ENCODE measurements at places on chromosomes 2 and 18.

- ATAC-seq = no peak
These were observed 121.3 kb upstream of the FOSL2 start for GRCh38 chr2:28271231-28271918.

- ATAC-seq = peak; percentile 63
These were observed 25.4 kb downstream of the PDCL3 start for GRCh38 chr2:100588071-100588786.

- ATAC-seq = no peak
These were observed 47.7 kb downstream of the OSBPL6 start for GRCh38 chr2:178241844-178242551.

DNA sequence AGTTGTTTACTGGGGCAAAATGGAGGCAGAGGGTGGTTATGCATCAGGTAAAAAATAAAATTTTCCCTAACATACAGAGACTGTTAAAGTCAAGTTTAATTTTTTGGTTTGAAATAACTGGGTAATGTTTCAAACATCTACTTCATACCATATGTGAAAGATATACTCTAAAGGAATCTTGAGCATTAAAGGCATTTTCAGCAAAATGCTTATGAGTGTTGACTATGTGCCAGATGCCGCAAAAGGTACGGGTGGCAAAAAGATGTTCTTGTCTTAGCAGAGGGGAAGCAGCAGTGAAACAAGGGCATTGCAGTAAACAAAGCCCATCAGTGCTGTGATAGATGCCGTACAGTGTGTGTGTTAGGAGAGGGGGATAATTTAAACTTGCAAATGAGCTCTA is 263.1 kb upstream of the ID2 start:
- no peak for ATAC-seq

Data from stimulated activated memory B cell treated with anti-CD40 and anti-IgM and Interleukin-4, amounts not matched to agents 10 μg/mL and 1 μg/mL and 100 μg/mL, for 72 hours (primary cell).